BJ (cell line): ENCODE measurements at places on chromosomes 11 and 22.

DNA sequence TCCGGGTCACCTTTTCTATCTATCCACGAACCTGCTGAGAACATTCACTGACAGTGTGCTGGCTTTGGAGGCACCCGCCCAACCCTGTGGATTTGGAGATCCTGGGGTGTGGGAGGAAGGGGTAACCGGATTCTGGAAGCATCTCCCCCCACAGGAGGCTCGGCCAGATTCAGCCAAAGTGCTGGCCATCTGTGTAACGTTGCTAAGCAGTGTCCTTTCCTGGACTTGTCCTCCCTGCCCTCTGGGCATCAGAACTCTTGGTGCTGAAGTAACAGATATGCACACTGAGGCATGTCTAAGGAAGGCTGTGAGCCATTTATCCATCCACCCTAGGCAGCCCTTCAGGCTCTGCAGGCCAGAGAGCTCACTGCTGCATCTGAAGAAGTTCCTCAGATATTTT is 85.7 kb downstream of the SNX19 start:
- DNase-seq, result no peak

DNA sequence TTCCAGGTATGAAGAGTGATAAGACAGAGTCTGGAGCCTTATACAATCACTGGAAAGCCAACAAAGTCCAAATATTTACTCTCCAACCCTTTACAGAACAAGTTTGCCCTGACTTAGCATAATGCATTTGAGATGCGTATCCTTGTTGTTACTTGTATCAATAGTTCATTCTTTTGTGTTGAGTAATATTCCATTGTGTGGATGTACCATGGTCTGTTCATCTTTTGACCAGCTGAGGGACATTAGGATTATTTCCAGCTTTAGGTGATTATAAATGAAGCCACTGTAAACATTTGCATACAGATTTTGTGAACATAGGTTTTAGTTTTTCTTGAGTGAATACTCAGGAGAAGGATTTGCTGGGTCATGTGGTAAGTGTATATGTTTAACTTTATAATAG is 9.7 kb downstream of the SDHAF2 start:
- DNase-seq, result no peak

DNA sequence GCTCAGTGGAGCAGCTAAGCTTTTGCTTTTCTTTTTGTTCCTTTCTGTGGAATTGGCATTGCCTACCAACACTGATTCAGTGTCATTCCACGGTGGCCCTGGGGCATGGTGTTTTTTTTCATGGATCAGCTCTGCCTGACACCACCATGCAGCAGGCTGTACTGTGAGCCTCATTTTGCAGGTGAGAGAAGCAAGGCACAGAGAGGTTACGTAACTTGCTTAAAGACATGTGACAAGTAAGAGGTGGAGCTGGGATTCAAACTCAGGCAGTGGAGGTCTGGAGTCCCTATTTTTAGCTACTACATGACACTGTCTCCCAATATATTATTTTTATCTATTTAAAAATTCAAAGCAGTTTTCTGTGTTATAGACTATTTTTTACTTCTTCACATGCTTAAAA is 44.4 kb downstream of the APOL3 start:
- no peak for DNase-seq

DNA sequence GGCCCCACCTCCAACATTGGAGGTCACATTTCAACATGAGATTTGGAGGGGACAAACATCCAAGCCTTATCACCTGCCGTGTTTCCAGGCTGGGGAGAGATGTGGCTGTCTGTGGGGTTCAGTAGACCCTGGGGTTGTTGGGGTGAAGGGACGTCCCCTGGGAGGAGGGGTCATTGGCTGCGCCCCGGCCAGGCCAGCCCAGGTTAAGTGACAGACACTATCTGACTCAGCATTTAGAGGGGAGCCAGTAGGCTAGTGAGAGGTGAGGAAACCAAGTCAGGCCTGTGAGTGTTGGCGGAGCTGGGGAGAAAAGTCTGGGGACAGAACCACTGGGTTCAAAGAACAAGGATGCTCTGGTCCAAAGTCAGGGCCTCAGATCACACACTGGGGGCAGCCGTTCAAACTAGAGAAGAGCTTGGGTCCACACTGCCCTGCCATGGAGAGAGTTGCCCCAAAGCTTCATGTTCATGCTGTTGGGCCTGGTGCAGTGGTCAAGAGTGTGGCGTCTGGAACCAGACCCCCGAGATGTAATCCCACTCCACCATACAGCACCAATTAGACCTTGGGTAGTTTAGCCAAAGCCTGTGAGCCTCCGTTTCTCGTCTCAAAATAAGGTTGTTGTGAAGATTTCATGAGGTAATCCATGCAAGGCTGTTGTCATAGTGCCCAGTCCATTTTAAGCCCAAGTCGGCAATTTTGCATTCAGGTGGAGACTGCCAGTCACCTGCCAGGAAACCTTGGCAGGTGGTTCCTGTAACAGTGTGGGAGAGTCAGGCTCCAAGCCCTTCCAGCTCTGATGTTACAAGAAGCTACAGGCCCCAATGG is 1289.6 kb downstream of the TBC1D22A start:
- DNase-seq, result no peak

DNA sequence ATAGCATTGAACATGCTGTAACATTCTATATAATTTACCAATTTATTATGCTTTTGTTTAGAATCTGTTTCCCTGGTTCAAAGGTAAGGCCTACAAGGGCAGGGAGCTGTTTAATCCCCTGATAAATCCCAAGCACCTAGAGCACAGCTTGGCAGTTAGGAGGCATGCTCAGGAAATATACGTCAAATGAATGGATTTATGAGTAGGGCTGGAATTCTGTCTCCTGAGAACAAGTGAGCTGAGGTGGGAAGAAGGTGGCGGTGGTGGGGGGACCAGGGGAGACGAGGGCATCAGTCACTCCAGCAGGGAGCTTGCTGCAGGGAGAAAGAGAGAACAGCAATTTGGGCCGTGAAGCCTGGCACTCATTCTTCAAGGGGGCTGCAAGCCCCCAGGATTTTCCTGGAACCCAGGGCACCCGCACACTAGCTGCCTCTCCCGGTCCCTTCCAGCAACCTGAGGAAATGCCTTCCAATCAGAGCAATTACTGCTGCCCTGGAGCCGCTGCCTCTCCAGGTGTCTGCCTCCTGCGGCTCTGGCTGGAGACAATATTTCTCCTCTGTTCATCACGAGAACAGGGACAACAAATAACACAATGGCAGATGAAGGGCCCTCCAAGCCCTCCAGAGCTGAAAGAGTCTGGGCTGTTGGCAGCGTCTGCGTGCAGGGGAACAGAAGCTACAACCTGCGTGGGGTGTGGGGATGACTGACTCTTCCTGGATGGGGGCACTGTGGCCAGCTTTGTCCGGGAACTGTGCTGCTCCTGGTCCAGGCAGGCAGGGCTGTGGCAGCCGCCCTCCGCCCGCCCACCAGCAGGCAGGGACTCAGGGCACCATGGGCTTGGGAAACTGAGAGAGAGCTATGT is 233.4 kb downstream of the ST3GAL4 start:
- DNase-seq, result no peak

DNA sequence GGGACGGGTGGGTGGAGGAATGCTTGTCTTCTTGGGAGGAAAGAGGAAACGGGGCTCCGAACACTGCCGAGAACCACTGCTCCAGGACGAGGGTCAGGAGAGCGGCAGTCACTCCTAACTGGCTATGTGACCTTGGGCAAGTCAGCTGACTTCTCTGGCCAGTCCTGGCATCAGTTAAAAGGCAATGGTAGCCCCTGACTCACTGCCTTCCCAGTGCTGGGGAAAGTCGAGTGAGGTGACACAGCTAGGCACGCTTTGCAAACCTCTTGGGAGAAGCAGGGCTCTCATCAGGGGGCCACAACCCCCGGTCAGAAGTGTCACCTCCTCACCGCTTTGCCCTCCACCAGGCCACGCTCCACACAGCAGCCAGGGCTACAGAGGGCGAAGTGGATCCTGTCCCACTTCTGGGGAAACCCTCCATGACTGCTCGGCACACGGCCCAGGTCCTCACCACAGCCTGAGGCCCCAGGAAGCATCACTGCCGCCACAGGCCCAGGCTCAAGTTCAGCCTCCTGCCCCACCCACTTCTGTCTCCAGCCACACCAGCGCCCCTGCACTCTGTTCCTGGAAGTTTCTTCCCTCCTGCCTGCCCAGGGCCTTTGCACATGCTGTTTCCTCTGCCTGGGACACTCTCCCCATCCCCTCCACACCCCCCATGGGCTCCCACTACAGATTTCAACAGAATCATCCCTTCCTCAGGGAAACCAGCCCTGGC is 16.3 kb downstream of the IL2RB start:
- DNase-seq, result no peak

DNA sequence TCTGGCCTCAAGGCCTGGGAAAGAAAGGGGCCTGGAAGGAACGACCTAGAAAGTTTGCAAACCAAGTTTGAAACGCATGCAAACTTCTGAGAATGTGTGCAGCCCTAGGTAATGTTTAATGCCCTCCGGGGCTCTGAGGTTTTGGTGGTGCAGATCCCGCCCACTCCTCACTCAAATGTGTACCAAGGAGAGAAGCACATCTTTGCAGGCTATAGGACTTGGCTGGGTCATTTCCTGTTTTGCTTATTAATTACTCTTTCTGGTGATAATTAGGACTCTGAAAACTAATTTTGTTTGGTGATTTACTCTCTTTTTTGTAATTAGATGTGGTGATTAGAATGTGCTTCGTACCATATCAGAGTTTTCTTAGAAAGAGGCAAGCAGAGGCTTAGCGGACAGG is 625.9 kb upstream of the CADM1 start:
- no peak for DNase-seq

GRCh38 chr11:77530879-77531278 is 57.0 kb upstream of the PAK1 start:
- DNase-seq, result no peak

DNA sequence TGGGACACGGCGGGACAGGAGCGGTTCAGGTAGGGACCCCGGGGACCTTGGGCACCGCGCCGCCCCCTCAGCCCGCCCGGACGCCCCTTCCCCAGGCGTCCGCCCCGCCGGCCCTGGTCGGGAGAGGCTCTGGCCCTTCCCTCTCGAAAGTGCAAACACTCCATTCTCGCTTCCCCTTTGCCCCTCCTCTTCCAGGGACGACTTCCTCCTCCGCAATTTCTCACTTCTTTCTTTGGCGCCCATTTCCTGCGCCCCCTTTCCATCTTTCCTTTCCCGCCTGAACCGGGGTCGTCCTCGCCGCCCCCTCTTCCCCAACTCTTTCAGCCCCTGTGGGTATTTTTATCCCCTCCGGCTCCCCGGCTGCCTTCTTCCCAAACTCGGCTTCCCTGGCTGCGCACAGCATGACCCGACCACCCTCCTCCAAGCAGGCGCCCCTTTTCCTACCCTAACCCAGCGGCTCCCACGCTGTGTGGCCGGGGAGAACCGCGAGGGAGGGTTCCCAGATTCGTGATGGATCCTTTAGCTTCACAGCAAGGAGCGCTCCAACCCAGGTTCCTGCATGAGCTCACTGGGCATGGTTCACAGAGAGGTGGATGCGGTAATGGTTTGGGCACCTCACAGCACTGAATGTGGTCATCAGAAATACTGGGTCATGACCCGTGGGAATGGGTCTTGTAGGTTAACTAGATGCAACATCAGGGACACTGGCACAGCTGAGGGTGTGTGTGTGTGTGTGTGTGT is 689 bp downstream of the RAB39A start:
- no peak for DNase-seq

DNA sequence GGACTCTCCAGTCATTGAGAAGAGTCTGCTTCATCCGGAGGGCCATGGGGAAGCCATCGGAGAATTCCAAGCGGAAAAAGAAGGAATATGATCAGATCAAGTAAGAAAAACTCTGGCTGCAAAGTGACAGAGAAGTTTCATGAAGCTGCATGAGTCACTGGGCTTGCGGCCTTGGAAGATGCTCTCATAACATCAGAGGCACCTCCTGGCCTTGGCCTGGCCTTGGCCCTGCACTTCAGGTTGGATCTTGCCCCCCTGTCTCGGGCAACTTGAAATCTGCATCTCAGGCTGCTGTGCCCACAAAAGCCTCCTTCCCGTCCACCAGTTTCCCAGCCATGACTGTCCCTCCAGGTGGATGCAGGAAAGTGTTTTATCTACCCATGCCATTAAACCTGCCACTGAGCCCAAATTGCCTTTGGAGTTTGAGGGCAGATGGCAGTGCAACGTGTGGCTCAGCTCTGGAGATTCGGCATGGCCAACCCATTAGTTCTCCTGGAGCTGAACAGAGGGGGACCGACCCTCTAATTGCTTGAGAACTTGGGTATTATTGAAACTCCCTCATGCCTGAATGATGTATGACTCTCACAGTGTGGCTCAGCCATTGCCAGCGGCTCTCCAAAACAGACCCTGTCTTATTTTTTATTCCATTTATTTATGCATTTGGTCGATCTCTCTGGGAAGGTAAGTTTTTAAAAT is 66.7 kb downstream of the SEZ6L start:
- no peak for DNase-seq

DNA sequence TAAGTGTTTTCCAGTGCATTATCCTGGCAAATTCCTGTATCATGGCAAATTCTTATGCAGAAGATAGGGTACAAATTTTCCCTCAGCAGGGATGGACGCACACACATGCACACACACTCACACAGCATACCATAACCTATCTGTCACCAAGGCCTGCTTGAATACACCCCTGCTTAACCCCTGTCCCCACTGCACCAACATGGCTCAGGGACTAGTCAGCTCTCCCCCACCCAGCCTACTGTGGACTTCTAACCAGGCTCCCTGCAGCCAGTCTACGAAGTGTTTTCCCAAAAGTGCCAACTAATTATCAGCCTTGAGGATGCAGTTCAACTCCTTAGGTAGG is 63.1 kb downstream of the RAB30 start:
- DNase-seq, result no peak

DNA sequence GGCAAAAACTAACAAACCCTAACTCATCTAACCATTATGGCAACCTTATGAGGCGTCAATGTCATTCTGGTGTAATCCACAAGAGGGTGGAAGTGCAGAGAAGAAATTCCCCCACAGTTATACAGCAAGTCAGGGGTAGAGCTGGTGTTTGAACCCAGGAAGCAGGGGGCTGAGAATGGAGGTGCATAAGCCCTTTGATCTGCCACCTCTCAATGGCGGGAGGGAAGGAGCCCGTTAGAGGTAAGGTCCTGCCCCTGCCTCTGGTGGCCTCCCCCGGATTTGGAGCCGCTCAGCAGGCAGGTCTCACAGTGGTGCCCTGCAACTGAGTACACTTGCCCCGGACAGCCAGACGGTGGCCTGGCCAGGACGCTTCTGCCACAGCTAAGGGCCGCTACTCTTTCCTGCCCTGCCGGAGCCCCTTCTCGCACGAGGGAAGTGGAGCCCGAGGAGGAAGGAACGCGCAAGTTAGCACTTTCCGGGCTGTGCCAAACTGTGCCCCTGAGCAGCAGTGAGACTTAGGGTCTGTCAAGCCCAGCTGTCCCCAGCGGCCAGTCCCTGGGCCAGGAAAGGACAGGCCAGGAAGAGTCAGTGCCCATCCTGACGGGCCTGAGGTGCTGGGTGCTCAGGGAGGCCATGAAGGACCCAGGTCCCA is 1.1 kb downstream of the FXYD2 start:
- DNase-seq, result no peak

GRCh38 chr22:46934746-46935491 is 172.5 kb downstream of the TBC1D22A start:
- peak; percentile 52 for DNase-seq

- no peak for DNase-seq
Measured at GRCh38 chr11:133029107-133029506, 503.2 kb downstream of the OPCML start.

- DNase-seq, result no peak
Measured at GRCh38 chr11:94717667-94718066, 50.5 kb upstream of the AMOTL1 start.
